Activated B cell treated with CpG ODN at 0.5 μM for 24 hours (primary cell): ENCODE measurements at places on chromosomes 7 and 10. TPM values are rescaled to one million over a fixed set of nuclear protein-coding genes. Genes with fewer than 3 reads are reported as not detected.
A peak's percentile ranks its signal among the peaks of the same experiment; 100 is the strongest.

DNA sequence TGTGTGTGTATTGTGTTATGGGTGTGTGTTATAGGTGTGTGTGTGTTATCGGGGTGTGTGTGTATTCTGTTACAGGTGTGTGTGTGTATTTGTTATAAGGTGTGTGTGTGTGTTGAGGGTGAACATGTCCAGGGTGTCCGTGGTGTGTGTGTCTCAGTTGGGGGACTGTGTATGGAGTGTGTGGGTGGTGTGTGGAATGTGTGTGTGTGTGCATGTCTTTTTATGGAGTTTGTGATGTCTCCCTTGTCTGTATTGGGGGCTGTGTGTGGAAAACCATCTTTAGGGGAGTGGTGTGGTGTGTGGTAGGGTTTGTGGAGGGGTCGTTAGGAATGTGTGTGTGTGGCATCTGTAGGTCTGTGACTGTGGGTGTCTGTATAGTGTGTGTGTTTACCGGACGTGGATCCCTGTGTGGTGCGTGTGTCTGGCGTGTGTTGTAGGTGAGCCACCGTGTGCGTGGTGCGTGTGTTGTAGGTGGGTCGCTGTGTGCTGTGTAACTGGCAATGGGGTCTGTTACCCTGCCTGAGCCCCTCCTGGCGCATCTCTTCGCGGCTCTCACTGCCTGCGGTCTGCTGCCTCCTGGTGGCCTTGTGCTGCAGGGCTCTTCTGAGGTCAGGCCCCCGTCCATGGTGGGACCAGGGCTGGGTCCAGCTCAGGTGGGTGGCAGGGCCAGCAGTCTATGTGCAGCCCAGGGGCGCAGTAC is 61.7 kb downstream of the PALD1 start:
- no peaks in the 10 kb centered on the region for H3K4me1 ChIP-seq
- peaks cover 4% of the 10 kb centered on the region for H3K36me3 ChIP-seq
- H3K27me3 ChIP-seq, result no peaks in the 10 kb centered on the region
- H3K27ac ChIP-seq, result no peak overlapping the region

Gene ENTPD1
- 187 TPM in 2 replicates for total RNA-seq

DNA sequence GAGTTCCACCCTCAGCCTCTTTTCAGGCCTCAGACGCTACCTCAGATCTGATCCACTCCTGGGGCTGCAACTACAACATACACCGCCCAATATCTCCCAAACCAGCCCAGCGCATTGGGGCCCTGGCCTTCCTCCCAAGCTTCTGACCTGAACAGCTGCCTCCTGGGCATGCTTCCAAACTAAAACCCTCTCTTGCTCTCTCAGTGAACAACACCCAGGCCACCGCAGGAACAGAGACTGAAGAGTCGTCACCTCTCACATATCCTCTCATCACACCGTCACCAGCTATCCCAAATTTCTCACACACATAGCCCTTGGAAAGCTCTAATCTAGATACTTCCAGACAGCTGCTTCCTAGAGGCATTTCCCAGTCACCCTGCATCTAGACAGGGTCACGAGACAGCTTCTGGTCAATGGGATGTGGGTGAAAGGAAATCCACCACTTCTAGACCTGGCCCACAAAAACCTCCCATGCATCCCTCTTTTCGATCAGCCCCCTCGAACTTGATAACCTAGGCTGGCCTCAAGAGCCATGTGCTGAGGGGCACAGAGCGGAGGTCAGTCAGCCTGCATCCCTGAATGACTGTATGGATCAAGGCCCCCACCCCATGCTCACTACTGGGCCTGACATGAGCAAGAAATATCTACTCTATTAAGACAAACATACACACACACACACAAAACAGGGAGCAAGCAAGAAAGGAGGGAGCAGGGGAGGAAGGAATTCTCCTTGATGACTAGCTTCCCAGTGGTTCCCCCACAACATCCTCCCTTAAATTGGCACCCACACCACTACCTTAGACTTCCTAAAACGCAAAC is 1.8 kb downstream of the PARP12 start:
- no peak for DNase-seq
- peaks cover 62% of the 10 kb centered on the region for H3K4me1 ChIP-seq
- H3K27me3 ChIP-seq, result no peaks in the 10 kb centered on the region
- H3K4me3 ChIP-seq, result peak overlapping the region; percentile 97
- peaks cover 27% of the 10 kb centered on the region for H3K36me3 ChIP-seq

GRCh38 chr10:91613411-91614187 is 19.3 kb downstream of the PPP1R3C start:
- H3K36me3 ChIP-seq, result no peaks in the 10 kb centered on the region
- H3K4me1 ChIP-seq, result no peaks in the 10 kb centered on the region

DNA sequence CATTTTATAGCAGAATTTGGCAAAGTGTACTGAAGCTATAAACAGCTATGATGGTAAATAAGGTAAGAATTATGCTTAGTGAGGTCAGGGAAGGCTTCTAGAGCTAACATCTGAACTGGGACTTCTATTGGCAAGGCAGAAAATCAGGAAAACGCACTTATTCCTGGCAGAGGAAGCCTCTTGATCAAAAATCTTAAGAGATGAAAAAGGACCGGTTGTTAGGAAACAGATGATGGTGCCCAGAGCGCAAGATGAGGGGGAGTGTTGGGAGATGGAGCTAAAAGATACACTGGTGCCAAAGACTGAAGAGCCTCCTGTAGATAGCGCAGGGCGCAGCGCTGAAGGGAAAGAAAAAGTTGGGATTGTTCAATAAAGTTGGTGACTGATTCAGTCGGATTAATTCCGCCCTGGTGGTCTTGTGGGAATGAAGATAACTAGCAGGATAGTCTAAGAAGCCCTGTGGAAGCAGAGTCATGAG is 550 bp upstream of the CALU start:
- no peak for DNase-seq
- peaks cover 8% of the 10 kb centered on the region for H3K36me3 ChIP-seq
- peak overlapping the region; percentile 97 for H3K4me3 ChIP-seq
- peaks cover 29% of the 10 kb centered on the region for H3K4me1 ChIP-seq
- H3K27ac ChIP-seq, result peak overlapping the region; percentile 88

DNA sequence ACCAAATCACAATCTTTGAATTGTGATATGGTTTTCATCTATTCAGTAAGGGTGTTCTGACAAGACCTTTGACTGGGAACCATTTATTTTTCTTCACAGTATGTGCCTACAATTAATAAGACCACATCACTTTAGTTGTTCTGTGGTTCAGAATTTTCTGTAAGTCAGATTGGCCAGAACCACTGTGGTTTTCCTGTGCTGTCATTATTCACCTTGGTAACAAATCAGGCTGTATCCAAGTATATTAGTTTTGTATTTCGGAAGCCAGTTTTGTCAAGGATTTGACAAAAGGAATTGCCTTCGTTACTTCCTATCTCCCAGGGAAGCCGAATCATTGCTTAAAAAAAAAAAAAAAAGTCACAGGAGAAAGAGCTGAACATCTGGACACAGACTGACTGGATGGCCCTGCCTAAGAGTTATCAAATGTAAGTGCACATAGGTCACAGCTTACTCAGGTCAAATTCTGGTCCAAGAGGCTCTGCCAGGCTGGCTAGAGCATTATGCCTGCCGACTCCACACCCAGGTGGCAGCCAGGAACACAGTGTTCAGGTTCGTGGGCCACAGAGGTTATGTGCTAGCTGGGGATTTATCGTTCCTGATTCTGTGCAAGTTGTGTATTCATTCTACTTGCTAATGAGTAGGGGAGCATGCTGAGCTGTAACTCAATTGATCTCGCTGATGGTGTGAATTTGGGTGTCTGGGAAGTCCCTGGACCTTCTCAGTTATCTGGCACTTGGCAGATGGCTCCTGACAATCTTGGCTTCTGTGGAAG is 175.3 kb downstream of the JAZF1 start:
- H3K4me1 ChIP-seq, result peaks cover 54% of the 10 kb centered on the region
- H3K36me3 ChIP-seq, result peaks cover 14% of the 10 kb centered on the region
- no peak overlapping the region for H3K4me3 ChIP-seq
- H3K27me3 ChIP-seq, result no peaks in the 10 kb centered on the region
- no peak for DNase-seq

DNA sequence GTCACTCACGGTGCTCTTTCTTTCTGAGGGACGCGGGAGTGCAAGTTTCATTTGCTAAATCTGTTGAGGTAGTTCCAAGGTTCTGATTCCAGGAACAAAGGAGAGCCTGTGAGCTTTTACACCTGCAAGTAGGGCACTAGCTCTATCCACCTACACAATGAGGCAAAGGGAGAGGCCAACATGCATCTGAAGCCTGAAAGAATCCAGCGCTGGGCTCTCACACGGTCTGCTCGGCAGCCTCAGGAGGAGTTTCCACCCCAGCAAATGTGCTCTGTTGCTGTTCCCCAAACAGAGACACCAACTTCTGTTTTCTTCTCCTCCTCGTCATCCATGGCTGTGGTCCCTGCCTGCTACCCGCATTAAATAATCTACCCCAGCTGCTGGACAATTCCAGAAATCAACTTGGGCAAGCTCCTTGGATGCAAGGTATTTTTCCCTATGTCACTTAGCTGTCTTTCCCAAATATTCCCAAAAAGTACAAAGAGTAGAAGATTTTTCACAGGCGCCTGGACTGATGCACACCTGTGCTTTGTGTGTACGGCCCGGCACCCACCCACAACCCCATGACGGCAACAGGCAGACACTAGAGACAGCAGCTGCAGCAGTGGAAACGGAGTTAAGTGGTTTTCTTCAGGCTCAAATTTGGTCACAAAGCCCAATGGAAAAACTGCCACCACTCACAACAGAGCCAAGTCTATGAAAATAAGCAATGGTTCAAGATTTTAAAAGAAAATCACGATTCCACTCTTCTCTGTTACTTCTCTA is 176.8 kb downstream of the ZMYND11 start:
- peak overlapping the region; percentile 77 for H3K4me3 ChIP-seq
- H3K36me3 ChIP-seq, result no peaks in the 10 kb centered on the region
- H3K27ac ChIP-seq, result peak overlapping the region; percentile 90

GRCh38 chr10:810351-810846 is 120.9 kb upstream of the DIP2C start:
- no peaks in the 10 kb centered on the region for H3K4me1 ChIP-seq
- H3K27me3 ChIP-seq, result no peaks in the 10 kb centered on the region
- DNase-seq, result no peak
- no peak overlapping the region for H3K4me3 ChIP-seq
- no peak overlapping the region for H3K27ac ChIP-seq
- H3K36me3 ChIP-seq, result peaks cover 81% of the 10 kb centered on the region

Gene UBTD1
- 0.91 and 1.0 TPM in 2 replicates for total RNA-seq

DNA sequence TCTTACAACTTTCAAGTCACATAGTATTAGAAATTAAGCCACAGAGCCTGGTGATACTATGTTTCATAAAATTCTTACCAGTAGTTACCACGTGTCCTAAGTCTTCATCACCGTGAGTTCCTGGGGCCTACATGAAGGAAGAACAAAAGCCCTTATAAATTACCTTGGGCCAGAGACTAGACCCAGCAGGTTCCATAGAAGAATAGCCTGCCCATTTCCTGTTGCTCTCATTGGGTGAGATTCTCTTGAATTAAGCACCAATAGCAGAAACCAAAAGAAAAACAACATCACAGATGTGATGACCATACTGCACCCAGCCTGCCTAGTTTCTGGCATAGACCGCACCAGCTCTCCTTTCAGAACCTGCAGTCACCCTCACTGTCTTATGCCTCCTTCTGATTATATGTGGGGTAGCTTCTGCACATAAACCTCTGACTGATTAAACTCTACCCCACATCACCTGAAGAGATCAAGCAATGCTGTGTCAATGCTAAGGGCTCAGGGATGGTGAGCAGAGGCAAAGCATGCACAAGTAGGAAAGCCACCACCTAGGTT is 18.0 kb upstream of the SEM1 start:
- DNase-seq, result no peak
- H3K27me3 ChIP-seq, result peaks cover 16% of the 10 kb centered on the region
- H3K36me3 ChIP-seq, result no peaks in the 10 kb centered on the region
- H3K27ac ChIP-seq, result no peak overlapping the region

DNA sequence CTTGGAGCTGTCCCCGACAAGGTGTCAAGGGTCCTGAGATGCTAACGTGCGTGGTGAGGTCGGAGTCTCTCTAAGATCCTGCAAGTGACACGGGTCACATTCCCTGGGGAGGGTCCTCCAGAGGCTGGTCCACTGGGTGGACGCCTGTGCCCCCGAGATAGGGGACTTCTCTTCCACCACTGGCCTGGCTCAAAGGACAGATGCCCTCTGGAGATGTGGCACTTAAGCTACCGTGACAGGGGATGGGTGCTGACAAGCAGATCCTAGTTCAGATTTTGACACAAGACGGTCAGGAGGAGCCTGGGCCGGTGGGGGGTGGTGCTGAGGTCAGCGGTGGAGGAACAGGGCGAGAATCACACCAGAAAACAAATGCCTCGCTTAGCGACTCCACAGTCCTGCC is 178.0 kb downstream of the ADARB2 start:
- no peak for DNase-seq
- H3K27ac ChIP-seq, result no peak overlapping the region
- H3K4me3 ChIP-seq, result no peak overlapping the region
- H3K4me1 ChIP-seq, result peaks cover 12% of the 10 kb centered on the region
- H3K27me3 ChIP-seq, result peaks cover 25% of the 10 kb centered on the region
- no peaks in the 10 kb centered on the region for H3K36me3 ChIP-seq

- no peaks in the 10 kb centered on the region for H3K36me3 ChIP-seq
- H3K27me3 ChIP-seq, result no peaks in the 10 kb centered on the region
- no peak overlapping the region for H3K27ac ChIP-seq
- H3K4me3 ChIP-seq, result no peak overlapping the region
These were observed 88.2 kb downstream of the CD36 start for GRCh38 chr7:80726666-80727065.

Gene FAM237B
- total RNA-seq, result not detected in 2 replicates

Gene GARIN1A
- 1.2 and 1.4 TPM in 2 replicates for total RNA-seq

DNA sequence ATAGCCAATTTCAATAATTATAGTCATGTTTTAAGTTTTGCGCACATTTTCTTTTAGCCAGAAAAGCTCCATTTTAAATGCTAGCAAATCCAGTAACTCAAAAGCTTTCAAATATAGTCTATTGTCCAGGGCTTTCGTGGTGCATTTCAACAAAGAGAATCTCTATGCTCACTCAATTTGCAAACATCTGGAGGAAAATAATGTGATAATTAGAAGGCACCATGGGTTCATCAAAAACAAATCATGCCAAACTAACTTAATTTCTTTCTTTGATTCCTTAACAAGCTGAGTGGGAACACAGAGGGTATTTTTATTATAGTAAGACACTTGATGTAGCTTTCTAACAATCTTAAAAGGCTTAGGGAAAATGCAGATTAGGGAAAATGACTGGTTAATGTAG is 179.8 kb downstream of the NXPH1 start:
- DNase-seq, result no peak
- H3K36me3 ChIP-seq, result no peaks in the 10 kb centered on the region
- no peaks in the 10 kb centered on the region for H3K4me1 ChIP-seq
- no peaks in the 10 kb centered on the region for H3K27me3 ChIP-seq
- no peak overlapping the region for H3K27ac ChIP-seq

Gene OR2A12
- not detected in 2 replicates for total RNA-seq

DNA sequence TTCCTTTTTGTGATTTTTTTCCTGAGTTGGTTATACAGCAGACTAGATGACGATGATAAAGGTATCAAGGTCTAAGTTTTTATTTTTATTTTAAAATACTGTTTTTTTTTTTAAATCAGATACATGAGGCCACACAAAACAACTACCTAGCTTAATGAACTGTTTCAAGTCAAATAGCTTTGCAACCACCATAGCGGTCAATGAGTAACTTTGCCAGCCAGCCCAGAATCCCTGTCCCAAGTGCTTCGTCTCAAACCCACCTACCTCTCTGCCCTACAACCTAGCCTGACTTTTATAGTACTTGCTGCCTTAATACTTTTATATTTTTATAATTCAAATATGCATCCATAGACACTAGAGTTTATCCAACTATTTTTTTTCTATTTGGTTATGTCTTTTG is 676.5 kb downstream of the NRG3 start:
- H3K4me3 ChIP-seq, result no peak overlapping the region
- H3K36me3 ChIP-seq, result no peaks in the 10 kb centered on the region
- no peaks in the 10 kb centered on the region for H3K27me3 ChIP-seq
- no peaks in the 10 kb centered on the region for H3K4me1 ChIP-seq
- no peak for DNase-seq
- no peak overlapping the region for H3K27ac ChIP-seq

- H3K4me3 ChIP-seq, result no peak overlapping the region
- no peak for DNase-seq
- H3K4me1 ChIP-seq, result no peaks in the 10 kb centered on the region
- H3K36me3 ChIP-seq, result no peaks in the 10 kb centered on the region
- H3K27me3 ChIP-seq, result no peaks in the 10 kb centered on the region
These were observed 157.2 kb upstream of the NPS start for GRCh38 chr10:127391875-127392274.
